Liver (tissue), 10 donors: ENCODE measurements at places on chromosomes 13 and 19.
A peak's percentile ranks its signal among the peaks of the same experiment; 100 is the strongest.

- DNase-seq = no peak
- H3K4me1 ChIP-seq = no peaks in the 10 kb centered on the region
- no peak overlapping the region for H3K4me3 ChIP-seq
Measured at GRCh38 chr13:77530875-77531274, 4.6 kb upstream of the SCEL start.

DNA sequence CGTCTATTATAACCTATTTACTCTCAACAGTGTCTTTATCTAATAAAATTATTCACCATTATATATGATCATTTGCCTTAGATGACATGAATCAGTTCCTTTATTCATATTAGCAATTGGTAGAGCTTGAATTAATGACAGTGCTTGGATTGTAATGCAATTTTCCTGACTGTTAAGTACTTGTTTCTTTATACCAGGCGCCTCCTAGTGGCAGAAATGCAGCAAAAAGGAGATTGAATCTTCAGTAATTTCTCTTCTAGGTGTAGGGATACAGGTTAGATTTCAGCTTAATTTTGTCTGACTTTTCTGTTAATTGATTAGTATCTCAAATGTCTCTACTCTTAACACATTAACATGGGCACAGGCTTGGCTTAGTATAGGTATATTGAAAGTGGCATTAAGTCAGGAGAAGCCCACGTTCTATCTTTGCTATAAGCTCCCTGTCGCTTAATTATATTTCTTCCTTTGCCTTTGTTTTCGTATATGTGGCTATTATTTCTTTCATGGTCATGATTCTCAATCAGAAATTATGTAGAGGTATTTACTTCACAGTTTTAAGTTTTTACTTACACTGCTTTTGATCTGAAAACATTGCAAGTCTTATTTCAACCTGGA is 9.1 kb upstream of the LHFPL6 start:
- H3K4me3 ChIP-seq = no peak overlapping the region
- H3K27ac ChIP-seq = no peak overlapping the region
- H3K4me1 ChIP-seq = no peaks in the 10 kb centered on the region
- no peaks in the 10 kb centered on the region for H3K36me3 ChIP-seq
- peak; percentile 54 for DNase-seq

DNA sequence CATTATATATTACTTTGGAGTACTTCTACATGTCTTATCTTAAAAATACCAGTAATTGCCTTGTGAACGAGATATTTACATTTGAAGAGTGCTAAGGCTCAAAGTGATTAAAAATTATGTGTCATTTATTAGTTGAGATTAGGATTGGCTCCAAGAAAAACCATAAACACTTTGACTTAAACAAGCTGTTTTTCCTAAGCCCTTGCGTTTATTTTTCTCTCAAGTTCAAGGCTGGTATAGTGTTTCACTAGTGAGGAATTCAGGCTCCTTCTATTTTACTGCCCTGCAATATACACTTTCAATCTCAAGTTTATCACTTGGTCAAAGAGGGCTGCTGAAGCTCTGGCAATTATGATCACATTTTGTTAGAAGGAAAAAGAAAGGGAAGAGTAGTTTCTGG is 49.9 kb downstream of the UFM1 start:
- no peak for DNase-seq
- no peaks in the 10 kb centered on the region for H3K27me3 ChIP-seq
- no peak overlapping the region for H3K27ac ChIP-seq
- no peaks in the 10 kb centered on the region for H3K4me1 ChIP-seq

DNA sequence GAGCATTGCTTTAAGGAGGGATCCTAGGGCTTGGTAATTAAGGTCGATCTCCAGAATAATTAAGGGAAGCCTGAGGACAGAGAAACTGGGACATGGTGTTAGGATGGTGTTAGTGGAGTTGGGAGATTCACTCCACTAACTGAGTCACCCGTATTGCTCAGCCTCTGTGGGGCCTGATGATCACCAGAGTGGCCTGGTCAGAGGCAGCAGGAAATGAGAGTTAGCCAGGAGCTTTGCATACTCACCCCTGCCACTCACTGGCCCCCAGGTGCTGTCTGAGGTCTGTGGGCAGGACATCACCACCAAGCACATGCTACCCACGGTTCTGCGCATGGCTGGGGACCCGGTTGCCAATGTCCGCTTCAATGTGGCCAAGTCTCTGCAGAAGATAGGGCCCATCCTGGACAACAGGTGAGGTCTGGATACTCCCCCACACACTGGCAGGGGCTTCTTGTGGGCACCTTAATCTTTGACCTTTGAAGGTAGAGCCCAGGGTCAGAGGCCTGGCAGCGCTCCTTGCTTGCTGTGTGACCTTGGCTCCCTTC is 32.1 kb downstream of the PPP2R1A start:
- H3K4me3 ChIP-seq = no peak overlapping the region
- no peak overlapping the region for H3K27ac ChIP-seq
- no peak for DNase-seq
- H3K36me3 ChIP-seq = peaks cover 92% of the 10 kb centered on the region

- H3K4me1 ChIP-seq = peaks cover 5% of the 10 kb centered on the region
- H3K4me3 ChIP-seq = no peak overlapping the region
- DNase-seq = no peak
- H3K36me3 ChIP-seq = no peaks in the 10 kb centered on the region
Measured at GRCh38 chr13:33181264-33181663, 104.3 kb downstream of the STARD13 start.

GRCh38 chr13:76683168-76683567 is 203.0 kb downstream of the KCTD12 start:
- no peaks in the 10 kb centered on the region for H3K27me3 ChIP-seq
- peaks cover 7% of the 10 kb centered on the region for H3K4me1 ChIP-seq
- no peaks in the 10 kb centered on the region for H3K36me3 ChIP-seq
- no peak overlapping the region for H3K27ac ChIP-seq
- no peak for DNase-seq

DNA sequence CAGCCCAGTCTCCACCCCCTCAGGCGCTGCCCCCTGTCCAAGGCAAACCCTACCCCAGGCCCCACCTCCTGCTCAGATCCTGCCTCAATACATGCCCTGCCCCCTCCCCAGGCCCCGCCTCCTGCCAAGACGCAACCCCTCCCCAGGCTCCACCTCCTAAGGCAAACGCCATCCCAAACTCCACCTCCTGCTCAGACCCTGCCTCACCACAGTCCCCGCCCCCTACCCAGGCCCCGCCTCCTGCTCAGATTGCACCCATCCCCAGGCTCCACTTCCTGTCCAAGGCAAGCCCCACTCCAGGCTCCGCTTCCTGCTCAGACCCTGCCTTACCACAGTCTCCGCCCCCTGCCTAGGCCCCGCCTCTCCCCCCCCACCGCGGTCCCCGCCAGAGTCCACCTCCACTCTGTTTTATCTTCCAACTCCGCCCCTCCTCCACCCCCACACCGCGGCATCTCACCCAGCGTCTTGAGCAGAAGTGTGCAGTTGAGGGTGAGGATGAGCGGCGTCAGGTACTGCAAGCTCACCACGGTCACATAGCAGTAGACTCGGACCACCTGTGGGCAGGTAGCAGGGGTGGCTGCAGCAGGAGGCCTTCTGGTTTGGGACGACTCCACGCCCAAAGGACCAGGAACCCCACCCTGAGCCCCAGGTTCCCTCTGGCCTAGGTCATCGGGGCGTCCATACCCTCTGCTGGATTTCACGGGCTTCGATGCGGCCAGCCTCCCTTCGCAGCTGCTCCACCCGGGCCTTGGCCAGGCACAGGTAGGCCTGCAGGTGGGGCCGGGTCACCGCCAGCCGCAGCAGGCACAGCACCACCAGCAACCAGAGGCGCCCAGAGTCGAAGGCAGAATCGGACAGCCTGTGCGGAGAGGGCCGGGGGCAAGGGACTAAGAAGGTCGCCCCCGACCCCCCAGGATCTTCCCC is 17.7 kb downstream of the TMEM161A start:
- no peaks in the 10 kb centered on the region for H3K27me3 ChIP-seq
- peak; percentile 91 for DNase-seq
- H3K36me3 ChIP-seq = no peaks in the 10 kb centered on the region
- H3K27ac ChIP-seq = no peak overlapping the region
- no peaks in the 10 kb centered on the region for H3K4me1 ChIP-seq
